Activated naive CD8-positive, alpha-beta T cell treated with anti-CD3 and anti-CD28 coated beads for 36 hours (primary cell): ENCODE measurements at places on chromosomes 6 and 20. TPM values are rescaled to one million over a fixed set of nuclear protein-coding genes. Genes with fewer than 3 reads are reported as not detected.

DNA sequence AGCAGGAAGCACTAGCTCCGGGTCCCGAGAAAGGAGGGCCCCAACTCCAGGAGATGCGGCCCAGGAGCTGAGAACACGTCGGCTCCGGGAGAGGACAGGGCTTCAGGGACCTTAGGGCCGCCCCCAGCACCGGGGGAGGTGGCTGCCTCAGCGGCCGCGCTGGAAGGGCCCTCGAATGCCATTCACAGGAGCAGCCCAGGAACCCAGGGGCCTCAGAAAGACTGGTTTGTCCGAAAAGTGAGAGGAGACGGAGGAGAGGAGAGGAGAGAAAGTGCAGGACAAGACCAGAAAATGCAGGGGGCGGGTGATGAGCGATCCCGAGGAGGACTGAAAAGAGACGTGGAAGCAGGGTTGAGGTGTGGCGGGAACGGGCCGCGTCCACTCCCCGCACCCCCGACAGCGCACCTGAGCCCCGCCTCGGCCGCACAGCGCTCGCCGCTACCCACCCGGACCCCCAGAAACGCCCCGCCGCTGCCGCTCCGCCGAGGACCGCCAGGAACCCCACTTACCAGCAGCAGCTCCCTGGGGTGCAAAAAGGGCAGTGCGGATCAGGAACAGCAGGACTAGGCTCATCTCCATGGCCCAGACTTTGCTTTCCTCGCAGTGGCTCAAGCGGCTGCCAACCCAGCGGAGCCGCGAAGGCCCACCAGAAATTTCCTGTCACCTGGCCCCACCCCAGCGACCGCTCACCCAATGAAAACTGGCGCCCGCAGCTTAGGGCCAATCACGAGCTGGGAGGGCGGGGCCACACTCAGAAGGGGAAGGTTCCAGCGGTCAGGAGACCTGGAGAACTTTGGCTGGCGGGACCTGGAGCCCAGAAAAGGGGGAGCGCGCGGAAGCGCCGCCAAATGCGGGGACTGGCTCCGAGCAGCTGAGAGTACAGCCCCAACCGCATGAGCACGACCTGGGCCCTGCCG, 25.4 kb downstream of the HLA-F start:
- no peaks in the 10 kb centered on the region for H3K36me3 ChIP-seq
- no peaks in the 10 kb centered on the region for H3K27me3 ChIP-seq
- H3K4me1 ChIP-seq, result peaks cover 29% of the 10 kb centered on the region
- peak overlapping the region; percentile 82 for H3K27ac ChIP-seq
- peak overlapping the region; percentile 94 for H3K4me3 ChIP-seq

DNA sequence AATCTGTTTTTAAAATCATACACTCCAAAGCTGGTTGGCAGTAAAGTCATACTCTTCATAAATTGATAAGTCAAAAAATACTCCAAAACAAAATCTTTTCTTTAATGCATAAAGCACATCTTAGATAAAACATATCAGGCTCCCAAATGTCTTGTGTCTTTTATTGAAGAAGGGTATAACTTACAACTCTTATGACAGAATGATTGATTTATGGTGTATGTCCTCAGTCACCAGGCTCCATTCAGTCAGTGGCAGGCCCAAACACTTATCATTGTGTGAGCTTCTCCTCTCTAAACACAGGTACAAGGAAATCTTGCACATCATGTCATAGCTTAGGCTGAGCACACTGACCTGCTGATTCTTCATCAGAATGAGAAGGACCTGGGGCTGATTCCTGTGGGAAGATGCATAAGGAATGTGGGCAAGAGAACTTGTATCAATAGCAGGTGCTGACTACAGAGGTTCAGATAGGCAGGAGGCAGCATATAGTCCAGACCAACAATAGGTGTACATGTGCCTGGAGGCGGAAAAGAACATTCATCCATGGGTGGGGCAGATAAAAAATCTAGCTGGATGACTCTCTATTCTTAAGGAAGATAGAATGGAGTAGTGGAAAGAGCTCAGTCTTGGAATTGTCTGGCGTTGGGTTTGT, 1.9 kb downstream of the CALHM5 start:
- no peaks in the 10 kb centered on the region for H3K36me3 ChIP-seq
- peaks cover 9% of the 10 kb centered on the region for H3K27me3 ChIP-seq
- no peaks in the 10 kb centered on the region for H3K4me1 ChIP-seq
- no peak overlapping the region for H3K27ac ChIP-seq
- no peak for DNase-seq

GRCh38 chr6:170038708-170039107, 252.2 kb downstream of the DLL1 start:
- no peak overlapping the region for H3K4me3 ChIP-seq
- no peaks in the 10 kb centered on the region for H3K27me3 ChIP-seq
- no peaks in the 10 kb centered on the region for H3K4me1 ChIP-seq
- no peak for DNase-seq
- H3K36me3 ChIP-seq, result no peaks in the 10 kb centered on the region

DNA sequence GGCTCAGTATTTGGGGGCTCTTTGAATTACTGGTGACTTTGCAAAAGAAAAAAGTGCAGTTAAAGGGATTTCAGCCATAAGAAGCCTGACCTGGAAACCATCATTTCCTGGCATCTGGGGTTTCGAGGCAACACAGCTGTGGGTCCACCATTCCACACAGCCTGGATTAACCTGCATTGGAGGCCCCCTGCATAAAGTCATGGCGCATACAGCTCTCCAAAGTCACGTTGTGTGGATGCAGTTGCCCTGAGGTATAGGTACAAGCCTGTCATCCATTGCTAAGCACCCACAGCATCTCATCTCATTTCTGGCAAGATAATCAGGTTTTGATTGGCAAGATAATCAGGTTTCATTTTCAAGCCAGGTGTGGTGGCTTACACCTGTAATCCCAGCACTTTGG, 54.5 kb upstream of the TAGAP start:
- peaks cover 89% of the 10 kb centered on the region for H3K4me1 ChIP-seq
- no peaks in the 10 kb centered on the region for H3K27me3 ChIP-seq
- peaks cover 2% of the 10 kb centered on the region for H3K36me3 ChIP-seq
- peak overlapping the region; percentile 78 for H3K4me3 ChIP-seq

GRCh38 chr20:11766961-11767360, 150.7 kb upstream of the BTBD3 start:
- no peak overlapping the region for H3K4me3 ChIP-seq
- DNase-seq, result no peak
- no peaks in the 10 kb centered on the region for H3K4me1 ChIP-seq
- no peak overlapping the region for H3K27ac ChIP-seq
- H3K36me3 ChIP-seq, result no peaks in the 10 kb centered on the region

- H3K27me3 ChIP-seq, result peaks cover 29% of the 10 kb centered on the region
Observed at GRCh38 chr6:30013291-30013922, 47.7 kb upstream of the POLR1H start.

GRCh38 chr6:33116841-33117711, 41.3 kb downstream of the HLA-DPB1 start:
- peaks cover 14% of the 10 kb centered on the region for H3K4me1 ChIP-seq
- no peak overlapping the region for H3K27ac ChIP-seq
- H3K27me3 ChIP-seq, result peaks cover 61% of the 10 kb centered on the region

GRCh38 chr6:163773646-163774045, 359.1 kb downstream of the QKI start:
- no peak overlapping the region for H3K4me3 ChIP-seq
- no peaks in the 10 kb centered on the region for H3K36me3 ChIP-seq
- H3K27ac ChIP-seq, result no peak overlapping the region
- DNase-seq, result no peak

The IMPG1 gene
- total RNA-seq, result not detected

The NMBR gene
- total RNA-seq, result not detected

The RSPO3 gene
- not detected for total RNA-seq

The PTGIS gene
- total RNA-seq, result 0.04 TPM

The KCNK16 gene
- total RNA-seq, result not detected

The EMILIN3 gene
- not detected for total RNA-seq
